Mesothelial cell of epicardium (in vitro differentiated cells): ENCODE measurements at places on chromosomes 7 and 10. TPM values are rescaled to one million over a fixed set of nuclear protein-coding genes. Genes with fewer than 3 reads are reported as not detected.

- H3K27ac ChIP-seq: no peak overlapping the region
- no peak for DNase-seq
- peaks cover 11% of the 10 kb centered on the region for H3K4me1 ChIP-seq
- no peaks in the 10 kb centered on the region for H3K27me3 ChIP-seq
- no peak overlapping the region for H3K4me3 ChIP-seq
Observed at GRCh38 chr7:2738766-2739549, 51.0 kb downstream of the AMZ1 start.

- H3K36me3 ChIP-seq: peaks cover 6% of the 10 kb centered on the region
- H3K27me3 ChIP-seq: peaks cover 4% of the 10 kb centered on the region
- H3K4me3 ChIP-seq: peak overlapping the region; percentile 44
- H3K4me1 ChIP-seq: peaks cover 18% of the 10 kb centered on the region
- H3K27ac ChIP-seq: no peak overlapping the region
Observed at GRCh38 chr7:139106959-139107358, 2.6 kb downstream of the ZC3HAV1 start.

Gene AOAH
- total RNA-seq: 0.40 to 0.89 TPM (median 0.45 TPM) in 3 replicates

GRCh38 chr10:85598646-85599045 is 767.9 kb downstream of the GRID1 start:
- H3K4me1 ChIP-seq: no peaks in the 10 kb centered on the region
- no peak overlapping the region for H3K27ac ChIP-seq

- no peak overlapping the region for H3K4me3 ChIP-seq
- H3K4me1 ChIP-seq: peaks cover 6% of the 10 kb centered on the region
- no peaks in the 10 kb centered on the region for H3K36me3 ChIP-seq
- no peaks in the 10 kb centered on the region for H3K27me3 ChIP-seq
- DNase-seq: no peak
Observed at GRCh38 chr7:133853706-133854276, 273.3 kb upstream of the LRGUK start.

GRCh38 chr7:122056977-122057376 is 87.1 kb downstream of the AASS start:
- no peaks in the 10 kb centered on the region for H3K36me3 ChIP-seq
- DNase-seq: no peak
- no peak overlapping the region for H3K27ac ChIP-seq
- H3K4me1 ChIP-seq: peaks cover 5% of the 10 kb centered on the region

GRCh38 chr7:46282155-46282554 is 361.1 kb upstream of the IGFBP3 start:
- no peak for DNase-seq
- H3K27me3 ChIP-seq: no peaks in the 10 kb centered on the region
- peaks cover 32% of the 10 kb centered on the region for H3K4me1 ChIP-seq
- peaks cover 2% of the 10 kb centered on the region for H3K36me3 ChIP-seq

DNA sequence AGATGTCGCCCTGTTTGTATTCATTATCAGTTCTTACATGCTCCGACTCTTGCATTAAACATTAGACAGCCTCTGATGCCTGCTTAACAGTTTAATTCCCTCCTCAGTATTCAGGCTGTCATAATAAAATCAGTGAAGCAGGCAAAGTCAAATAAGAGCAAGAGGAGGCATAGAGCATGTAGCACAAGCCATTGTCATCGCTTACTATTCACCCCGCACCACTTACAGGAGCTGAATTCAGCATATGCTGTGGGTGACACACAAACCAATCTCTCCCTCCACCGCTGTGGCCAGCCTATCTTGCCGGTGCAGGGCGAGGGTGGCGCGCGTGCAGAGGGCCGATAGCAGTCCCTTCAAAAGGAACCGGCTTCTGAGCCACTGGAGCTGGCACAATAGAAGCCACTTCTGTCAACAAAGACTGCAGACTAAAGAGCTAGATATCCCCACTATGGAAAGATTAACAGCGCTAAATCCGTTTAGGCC is 433.2 kb upstream of the MGMT start:
- peaks cover 51% of the 10 kb centered on the region for H3K27me3 ChIP-seq
- H3K4me3 ChIP-seq: no peak overlapping the region
- no peaks in the 10 kb centered on the region for H3K36me3 ChIP-seq
- peaks cover 12% of the 10 kb centered on the region for H3K4me1 ChIP-seq
- DNase-seq: no peak

Gene SFTPA1
- total RNA-seq: not detected in 3 replicates

Gene TUBB8
- 0.33 to 0.67 TPM (median 0.41 TPM) in 3 replicates for total RNA-seq

GRCh38 chr10:77648472-77648871 is 10.9 kb upstream of the KCNMA1 start:
- peaks cover 2% of the 10 kb centered on the region for H3K36me3 ChIP-seq
- H3K4me3 ChIP-seq: no peak overlapping the region
- peaks cover 9% of the 10 kb centered on the region for H3K4me1 ChIP-seq
- DNase-seq: no peak
- H3K27ac ChIP-seq: no peak overlapping the region

Gene KLF14
- total RNA-seq: 0.87 to 1.0 TPM (median 1.0 TPM) in 3 replicates

GRCh38 chr7:137961200-137962177 is 40.4 kb downstream of the CREB3L2 start:
- no peak for DNase-seq
- no peak overlapping the region for H3K4me3 ChIP-seq
- H3K27ac ChIP-seq: peak overlapping the region; percentile 29
- H3K36me3 ChIP-seq: peaks cover 6% of the 10 kb centered on the region

DNA sequence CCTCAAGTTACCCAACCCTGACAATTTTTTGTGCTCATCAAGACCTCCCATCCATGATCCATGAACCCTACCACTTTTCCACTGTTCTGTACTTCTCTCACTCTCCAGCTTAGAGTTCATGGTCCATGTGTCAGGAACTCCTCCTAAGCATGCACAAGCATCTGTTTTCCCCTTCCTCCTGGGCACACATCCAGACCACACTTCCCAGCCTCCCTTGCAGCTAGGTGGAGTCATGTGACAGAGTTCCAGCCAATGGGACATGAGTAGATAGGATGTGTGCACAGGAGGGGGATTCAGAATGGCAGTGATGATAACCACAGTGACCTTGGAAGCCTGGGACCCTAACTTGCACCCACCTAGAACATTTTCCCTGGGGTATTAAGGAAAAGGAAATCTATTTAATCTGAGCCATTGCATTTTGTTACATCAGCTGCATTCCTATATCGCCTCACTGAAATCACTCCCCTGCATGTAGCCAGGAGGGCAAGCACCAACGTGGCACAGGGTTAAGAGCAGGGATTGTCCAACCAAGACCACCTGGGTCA is 9.6 kb upstream of the FRMPD2 start:
- no peak overlapping the region for H3K27ac ChIP-seq
- peaks cover 16% of the 10 kb centered on the region for H3K4me1 ChIP-seq
- DNase-seq: no peak
- H3K27me3 ChIP-seq: peaks cover 10% of the 10 kb centered on the region
